ENCODE measurements at places on chromosomes 11 and 22.
A peak's percentile ranks its signal among the peaks of the same experiment; 100 is the strongest.

DNA sequence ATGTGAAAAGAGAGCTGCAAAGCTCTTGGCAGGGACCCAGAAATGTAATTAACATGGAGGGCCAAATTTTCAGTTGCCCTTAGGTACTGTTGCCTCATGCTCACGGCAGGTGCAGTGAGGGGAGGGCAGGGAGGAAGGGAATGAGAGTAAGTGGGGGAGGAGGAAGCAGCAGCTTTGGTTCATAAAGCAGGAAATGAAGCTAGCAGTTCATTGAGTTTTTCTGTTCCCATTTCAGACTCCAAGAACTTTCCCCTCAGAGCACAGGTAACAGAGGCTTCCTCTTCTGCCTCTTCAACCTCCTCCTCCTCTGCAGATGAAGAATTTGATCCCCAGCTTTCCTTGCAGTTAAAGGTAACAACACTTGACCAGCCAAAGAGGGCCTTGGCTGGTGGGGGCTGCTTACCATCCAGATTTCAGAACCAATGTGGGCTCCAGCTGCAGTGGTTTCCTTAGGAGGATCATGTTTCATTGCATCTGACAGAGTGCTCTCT lies 57.9 kb upstream of the PARVA start:
- DNase-seq = no peak

DNA sequence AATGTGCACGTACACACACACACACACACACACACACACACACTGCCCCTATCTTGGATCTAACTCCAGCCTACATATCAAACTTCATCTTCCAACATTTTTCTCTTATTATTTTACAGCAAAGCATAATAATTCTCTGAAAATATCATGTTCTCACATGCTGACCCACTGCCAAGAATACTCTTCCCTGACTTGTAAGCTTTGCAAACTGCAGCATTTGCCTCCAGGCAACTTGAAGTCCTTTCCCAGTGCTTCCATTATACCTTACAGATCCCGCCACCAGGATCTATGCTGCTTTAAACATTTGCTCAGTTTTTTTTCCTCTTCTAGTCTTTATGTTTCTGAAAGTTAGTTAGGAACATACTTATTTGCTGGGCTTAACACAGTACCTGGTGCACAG lies 483.3 kb upstream of the ARHGAP42 start:
- no peak for DNase-seq

DNA sequence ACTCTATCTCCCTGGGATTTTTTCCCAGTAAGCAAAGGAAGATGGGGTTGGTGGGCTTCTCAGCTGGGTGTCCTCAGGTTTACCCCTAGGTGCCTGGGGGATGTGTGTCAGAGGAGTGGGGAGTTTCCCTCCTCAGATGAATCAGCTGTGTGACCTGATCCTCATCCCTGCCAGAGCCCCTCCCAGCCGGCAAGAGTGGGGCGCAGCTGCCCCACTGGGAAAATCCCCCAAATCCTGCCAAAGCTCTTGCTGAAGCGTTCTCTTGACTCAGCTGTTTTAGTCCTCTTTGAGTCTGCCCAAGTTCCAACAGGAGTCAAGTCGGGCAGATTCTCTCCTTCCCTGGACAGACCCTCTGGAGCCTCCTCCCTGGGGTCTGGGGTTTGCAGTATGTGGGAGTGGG lies 6.0 kb downstream of the C11orf68 start:
- peak; percentile 59 for DNase-seq

- DNase-seq = no peak
Observed at GRCh38 chr11:125423247-125423849, 72.7 kb downstream of the FEZ1 start.

GRCh38 chr11:29679996-29680395 lies 336.8 kb downstream of the KCNA4 start:
- no peak for DNase-seq

- no peak for DNase-seq
Observed at GRCh38 chr11:103798446-103798845, 238.0 kb upstream of the DDI1 start.

DNA sequence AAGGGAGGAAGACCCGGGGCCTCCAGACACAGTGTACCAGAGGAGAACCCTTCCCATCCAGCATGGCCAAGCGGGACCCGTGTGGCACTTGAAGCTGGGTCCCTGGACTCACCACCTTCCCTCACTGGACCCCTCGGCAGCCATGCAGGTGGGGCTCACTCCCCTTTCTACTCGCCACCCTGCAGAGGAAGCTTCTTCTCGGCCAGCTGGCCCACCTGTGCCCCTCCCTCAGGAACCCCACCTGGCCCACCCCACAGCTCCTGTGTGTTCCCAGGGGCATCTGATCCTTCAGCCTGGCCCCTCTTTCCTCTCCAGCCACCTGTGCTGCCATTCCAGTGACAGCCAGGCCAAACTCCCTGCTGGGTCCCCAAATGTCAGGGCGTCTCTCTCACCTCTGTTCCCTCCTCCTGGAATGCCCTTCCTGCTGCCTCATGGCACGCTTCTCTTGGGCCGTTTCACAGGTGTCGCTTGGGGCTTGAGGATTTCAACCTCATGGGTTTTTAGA lies 38.0 kb downstream of the IGF2 start:
- DNase-seq = no peak

DNA sequence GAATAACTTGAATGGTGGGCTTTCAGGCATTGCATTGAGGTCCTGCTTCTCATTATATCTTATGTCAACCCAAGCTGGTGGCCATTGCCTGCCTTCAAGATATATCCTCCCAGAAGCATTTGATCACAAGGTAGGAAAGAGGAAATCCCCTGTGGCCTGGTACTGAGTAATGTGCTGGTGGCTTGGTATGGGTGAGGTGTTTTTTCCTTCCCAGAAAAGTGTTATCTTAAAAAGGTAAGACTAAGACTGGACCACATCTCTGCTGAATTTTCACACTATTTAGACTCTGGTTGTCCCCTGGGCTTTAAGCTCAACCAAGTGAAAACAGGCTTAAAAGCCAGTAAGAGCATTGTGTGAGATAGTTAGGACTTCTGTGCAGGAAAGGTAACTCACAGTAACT lies 3.7 kb downstream of the INSC start:
- DNase-seq = no peak

- peak; percentile 62 for DNase-seq
Observed at GRCh38 chr11:69442807-69443137, 38.7 kb upstream of the LINC01488 start.

DNA sequence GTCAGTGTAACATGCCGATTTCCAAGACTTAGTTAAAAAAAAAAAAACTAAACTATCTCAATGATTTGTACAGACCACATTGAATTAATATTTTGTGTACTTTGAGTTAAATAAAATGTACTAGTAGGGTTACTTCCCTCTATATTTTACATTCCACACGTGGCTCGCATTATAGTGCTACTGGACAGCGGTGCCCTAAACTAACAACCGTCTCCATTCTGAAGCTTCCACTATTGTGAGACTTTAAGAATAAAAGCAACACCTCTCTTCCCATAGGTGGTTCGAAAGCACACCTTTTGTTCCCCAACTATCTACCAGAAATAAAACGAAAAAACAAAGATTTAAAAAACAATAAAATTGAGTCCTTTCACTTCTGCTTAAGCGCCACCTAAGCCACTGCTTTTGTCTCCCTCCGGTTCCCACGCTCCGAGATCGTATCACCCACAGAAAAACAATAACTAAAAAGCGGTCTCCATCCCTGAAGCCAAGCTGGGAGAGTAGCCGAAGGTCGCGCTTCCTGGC lies 380 bp upstream of the TTC17 start:
- DNase-seq = peak; percentile 19

DNA sequence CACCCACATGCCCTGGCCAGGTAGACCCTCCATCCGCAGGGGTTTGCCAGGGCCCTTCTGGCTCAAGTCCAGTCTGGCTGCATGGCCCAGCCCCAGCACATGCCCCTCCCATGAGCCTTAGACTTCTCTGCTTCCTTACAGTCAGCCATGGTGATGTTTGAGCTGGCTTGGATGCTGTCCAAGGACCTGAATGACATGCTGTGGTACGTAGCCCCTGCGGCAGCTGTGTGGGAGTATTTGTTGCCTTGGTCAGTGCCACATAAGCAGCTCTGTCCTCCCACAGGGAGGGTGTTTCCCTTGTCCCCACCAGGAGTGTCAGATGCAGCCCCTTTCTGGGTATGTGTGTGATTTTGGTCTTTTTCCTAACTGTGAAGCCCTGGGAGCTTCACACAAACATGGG lies 17.5 kb downstream of the CDC45 start:
- peak; percentile 84 for DNase-seq

GRCh38 chr11:68934666-68935065 lies 31.0 kb downstream of the IGHMBP2 start:
- DNase-seq = no peak

GRCh38 chr22:44207981-44208317 lies 27.2 kb downstream of the PARVG start:
- no peak for DNase-seq

- DNase-seq = no peak
Observed at GRCh38 chr11:97610000-97610399, 1220.2 kb downstream of the JRKL start.

DNA sequence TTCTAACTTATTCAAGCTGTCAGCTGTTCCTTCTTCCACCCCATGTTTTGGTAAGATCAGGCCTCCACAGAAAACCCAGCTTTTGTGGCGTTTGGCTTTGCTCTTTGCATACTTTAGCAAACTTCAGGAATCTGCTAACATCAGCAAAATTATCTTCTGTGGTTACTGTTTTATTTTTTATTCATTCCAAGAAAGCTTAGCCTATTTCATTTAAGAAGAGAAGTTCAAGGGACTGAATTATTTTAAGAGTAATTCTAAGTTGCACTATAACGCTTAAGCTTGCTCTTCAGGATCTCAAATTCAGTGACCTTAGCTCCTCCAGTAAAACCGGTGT lies 1.1 kb downstream of the JHY start:
- DNase-seq = peak; percentile 89

DNA sequence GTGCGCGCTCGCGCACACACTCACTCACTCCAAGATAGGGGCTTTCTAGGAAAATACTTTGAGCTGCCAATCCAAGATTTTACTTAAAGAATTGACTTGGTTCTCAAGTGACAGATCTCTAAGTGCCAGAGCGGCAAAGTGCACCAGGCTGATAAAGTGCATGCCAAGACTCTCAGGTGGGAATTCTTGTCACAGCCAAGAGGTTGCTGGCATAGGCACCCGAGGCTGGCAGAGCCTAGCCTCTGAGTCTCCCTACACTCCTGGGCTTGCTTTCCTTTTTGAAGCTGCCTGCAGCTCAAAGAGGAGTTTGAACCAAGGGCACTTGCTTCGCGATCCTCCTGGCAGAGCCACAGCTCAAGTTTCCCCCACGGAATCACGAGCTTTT lies 2.5 kb upstream of the ADM start:
- DNase-seq = peak; percentile 60

DNA sequence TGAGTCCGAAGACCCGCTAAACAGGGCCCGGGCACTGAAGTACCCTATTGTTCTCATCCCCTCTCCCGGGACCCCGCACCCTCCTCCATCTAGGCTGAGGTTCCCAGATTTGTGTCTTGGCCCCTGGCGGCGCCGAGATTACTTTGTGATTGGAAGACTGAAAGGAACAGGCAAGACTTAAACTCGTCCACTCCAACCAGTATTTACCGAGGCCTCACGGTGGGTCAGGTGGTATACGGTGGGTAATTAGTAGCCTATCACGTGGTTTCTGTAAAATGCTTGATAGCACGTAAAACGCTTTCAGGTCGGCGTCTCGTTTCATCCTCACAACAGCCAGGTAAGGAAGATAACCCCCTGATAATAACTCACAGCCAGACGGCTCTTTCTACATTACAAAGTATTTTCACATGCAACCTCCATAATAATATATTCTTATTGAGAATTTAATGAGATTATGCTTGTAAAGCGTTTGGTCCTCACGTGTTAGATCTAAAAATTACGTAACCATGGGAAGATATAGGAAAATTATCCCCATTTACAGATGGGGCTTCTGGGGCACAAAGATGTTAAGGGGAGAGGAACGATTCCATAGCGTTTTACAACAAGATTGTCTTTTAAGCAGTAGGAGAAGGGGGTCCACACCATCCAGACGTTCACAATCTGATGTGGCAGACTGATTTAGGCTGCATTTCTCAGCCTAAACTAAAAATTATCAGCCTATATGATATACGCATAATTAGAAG lies 642 bp upstream of the PIK3C2A start:
- DNase-seq = peak; percentile 79

DNA sequence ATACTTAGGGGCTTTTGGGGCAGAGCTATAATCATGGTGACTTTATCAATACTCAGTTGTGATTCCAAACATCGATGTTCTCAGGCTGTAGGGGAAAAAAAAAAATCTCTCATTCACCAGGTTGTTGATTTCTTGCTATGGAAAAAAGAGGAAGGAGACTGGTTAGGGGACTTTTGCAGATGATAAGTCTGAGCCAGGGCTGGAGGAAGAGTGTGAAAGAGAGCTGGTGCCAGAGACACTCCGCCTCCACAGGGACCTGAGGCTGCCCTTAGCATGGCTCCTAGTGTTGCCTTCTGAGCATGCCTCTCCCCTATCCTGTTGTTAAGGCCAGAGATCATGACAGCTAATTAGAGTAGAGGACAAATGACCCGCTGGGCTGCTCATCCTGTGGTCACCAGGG lies 16.9 kb downstream of the UPB1 start:
- no peak for DNase-seq
